ENCODE measurements at places on chromosomes 1 and 21.

GRCh38 chr1:169860750-169861149 is 32.9 kb downstream of the SCYL3 start:
- DNase-seq = no peak

DNA sequence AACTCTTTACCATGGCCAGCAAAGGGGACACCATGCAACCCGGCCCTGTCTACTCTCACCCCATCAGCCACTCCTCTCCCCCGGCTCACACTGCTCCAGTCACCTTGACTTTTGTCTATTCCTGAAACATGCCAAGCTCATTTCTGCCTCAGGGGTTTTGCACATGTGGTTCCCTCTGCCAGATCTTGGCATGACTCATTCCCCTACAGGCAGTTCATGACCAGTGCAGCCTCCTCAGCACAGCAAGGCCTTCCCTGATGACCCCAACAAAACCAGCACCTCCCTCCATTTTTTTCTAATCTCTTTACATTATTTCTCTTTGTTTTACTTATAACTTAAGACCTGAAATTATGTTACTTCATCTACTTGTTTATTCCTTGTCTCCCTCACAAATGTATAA is 58.6 kb upstream of the GJB5 start:
- DNase-seq = no peak

DNA sequence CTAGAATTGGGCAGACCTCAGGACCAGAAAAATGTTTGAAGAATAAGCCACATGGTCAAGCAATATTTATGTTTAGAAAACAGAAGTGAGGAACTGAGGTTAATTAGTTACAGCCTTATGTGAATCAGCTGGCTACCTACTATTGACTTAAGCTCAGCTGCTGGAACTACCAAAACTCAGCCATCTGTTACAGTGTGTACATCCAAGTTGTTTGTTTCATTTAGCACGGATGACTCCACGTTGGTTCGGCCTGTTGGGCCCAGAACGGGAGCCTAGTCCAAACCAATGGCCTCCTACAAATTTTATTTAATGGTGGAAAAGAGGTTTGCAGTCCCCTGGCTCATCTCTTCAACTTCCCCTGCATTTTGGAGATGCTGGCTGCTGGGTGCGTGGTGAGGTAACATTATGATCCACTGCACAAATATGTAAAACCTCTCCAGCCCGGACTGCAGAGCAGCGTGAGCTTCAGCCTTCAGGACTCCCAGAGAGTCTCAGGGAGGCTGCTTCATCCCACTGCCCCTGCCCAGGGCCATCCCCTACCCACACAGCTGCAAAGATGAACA is 143.4 kb downstream of the ZZZ3 start:
- DNase-seq = no peak

DNA sequence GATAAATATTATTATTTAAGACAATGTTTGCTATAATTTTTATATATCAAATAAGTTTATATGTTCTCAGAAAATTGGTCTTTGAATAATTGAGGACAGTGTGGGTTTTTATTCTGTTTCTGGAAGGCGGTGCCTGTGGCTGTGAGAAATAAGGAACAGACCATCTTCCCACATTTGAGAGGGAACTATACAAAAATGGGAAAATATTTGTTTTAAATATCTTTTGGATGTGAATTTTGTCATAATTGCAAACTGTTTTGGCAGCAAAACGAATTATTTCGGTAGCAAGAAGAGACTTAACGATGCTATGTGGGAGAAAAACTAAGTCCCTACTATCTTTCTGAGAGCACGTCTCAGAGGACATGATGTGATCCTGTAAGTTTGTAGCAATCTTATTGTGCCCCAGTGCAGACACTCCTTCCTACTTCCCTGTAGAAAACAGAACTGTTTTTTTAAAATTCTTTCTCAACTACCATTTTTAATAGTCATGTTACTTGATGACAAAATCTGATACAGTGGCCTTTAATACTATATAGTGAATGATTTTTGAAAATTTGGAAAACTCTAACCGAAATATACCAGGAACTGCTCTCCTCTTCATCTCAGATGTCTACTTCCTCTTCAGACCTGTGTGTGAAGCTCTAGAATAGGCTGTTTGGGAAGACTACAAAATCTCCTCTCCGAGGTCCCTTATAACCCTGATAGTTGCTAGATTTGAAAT is 25.4 kb downstream of the PTPRC start:
- DNase-seq = no peak

DNA sequence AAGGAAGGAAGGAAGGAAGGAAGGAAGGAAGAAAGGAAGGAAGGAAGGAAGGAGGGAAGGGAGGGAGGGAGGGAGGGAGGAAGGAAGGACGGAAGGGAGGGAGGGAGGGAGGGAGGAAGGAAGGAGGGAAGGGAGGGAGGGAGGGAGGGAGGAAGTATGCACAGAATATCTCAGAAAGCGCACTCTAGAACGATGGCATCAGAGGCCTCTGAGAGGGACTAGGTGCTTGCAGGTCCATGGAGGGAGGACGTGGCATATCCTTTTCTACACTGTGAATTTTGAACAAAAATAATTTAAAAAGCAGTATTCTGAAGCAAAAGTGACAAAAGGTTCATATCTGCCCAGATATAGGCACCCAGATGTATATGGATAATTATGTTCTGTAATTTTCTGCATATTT is 65.5 kb downstream of the SYF2 start:
- no peak for DNase-seq

All from urinary bladder (tissue), 4 donors.